ENCODE measurements at places on chromosomes 1 and 21.

DNA sequence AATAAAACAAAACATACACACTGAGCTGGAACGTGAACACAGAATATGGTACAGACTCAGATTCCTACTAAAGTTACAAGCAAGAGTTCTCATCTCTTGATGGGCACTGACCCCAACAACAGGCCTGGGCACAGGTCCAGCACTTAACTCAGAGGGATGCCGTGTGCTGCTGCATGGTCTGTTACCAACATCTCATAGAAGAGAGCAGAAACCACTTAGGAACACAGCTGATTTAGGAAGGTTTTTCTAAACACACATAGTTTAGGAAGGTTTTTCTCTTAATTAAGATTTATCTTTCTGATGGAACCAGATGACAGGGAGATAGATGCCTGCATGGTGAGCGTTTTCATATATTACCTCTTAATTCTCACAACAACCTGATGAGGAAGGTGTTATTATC is 1.5 kb downstream of the GCLM start:
- no peak for DNase-seq

- no peak for DNase-seq
Measured at GRCh38 chr1:117580436-117580835, 25.4 kb upstream of the TENT5C start.

DNA sequence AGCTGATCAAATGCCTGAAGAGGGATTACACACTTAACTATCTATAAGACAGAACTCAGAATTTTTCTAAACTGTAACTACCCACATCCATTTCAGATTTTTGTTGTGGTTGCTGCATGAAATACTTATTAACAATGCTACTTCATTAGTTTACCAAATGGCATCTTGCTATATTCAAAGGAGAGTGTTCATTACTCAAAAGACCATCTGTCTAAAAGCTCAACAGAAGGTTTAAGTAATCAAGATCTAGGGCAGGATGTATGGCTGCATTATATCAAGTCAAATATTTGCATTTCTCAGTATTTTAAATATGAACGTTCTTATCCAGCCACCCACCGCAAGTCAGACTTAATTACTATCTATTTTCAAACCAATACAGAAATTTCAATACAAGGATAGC is 79.9 kb downstream of the SIPA1L2 start:
- no peak for DNase-seq

DNA sequence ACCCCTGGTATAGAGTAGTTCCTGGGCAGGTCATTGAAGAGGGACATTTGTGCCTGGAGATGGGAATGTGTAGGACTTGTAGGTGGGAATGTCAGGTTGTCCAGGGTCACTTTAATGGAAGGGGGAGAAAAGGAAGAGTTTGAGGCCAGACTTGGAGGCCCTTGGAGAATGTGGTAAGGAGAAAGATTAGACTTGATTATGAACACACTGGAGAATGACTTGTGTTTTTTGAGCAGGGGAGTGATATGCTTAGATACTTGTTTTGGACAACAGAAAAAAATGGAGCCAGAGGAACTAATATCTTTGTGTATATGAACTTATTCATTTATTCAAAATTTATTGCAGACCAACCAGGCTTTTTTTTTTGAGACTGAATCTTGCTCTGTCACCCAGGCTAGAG is 17.9 kb downstream of the ELAPOR1 start:
- DNase-seq: no peak

GRCh38 chr1:85339656-85340399 is 63.4 kb upstream of the BCL10 start:
- no peak for DNase-seq

GRCh38 chr1:179105393-179105792 is 23.5 kb downstream of the TOR3A start:
- DNase-seq: no peak

DNA sequence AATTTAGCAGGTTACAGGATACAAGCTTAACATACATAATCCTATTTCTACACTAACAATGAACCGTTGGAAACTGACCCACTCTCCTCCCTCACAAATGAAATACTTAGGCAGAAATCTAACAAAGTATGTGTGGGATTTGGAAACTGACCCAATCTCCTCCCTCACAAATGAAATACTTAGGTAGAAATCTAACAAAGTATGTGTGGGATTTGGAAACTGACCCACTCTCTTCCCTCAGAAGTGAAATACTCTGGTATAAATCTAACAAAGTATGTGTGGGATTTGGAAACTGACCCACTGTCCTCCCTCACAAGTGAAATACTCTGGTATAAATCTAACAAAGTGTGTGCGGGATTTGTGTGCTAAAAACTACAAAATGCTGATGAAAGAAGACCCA is 60.3 kb downstream of the TRAF5 start:
- DNase-seq: no peak

GRCh38 chr1:28518745-28519341 is 13.0 kb downstream of the RCC1 start:
- DNase-seq: peak; percentile 32

DNA sequence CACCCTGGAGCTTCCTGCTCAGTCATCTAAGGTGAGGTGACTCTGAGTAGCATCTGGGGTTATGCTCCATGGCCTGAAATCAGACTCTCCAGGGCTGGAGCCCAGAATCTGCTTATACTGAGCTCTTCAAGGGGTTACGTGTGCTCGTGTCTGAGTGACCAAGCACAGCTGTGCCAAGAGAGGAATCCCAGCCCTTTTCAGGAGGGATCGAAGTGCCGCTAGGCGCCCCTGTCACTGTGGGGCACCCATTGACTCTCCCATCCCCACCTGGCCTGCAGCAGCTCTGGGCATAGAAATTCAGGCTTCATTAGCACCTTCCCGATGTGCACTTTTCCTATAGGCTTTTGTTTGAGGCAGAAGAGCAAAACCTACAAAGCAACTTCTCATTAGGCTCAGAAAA is 13.8 kb downstream of the VASH2 start:
- DNase-seq: no peak

- DNase-seq: no peak
Measured at GRCh38 chr1:19613171-19613703, 30.9 kb upstream of the NBL1 start.

DNA sequence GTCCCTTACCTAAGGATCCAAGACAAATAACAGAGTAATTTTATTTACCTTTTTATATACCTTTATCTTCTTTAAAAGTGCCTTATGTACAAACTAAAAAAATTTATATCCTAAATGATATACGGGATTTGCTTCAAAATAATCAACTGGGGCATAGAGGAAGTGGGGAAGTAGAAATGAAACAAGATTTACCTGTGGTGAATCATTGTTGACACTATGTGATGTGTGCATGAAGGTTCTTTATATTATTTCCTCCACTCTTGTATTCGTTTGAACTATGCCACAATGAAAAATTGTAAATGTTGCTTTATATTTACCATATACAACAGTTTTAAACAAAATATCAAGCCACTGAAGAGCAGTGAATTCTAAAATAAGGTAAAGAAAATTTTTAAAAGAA is 13.0 kb downstream of the RGS7 start:
- DNase-seq: no peak

DNA sequence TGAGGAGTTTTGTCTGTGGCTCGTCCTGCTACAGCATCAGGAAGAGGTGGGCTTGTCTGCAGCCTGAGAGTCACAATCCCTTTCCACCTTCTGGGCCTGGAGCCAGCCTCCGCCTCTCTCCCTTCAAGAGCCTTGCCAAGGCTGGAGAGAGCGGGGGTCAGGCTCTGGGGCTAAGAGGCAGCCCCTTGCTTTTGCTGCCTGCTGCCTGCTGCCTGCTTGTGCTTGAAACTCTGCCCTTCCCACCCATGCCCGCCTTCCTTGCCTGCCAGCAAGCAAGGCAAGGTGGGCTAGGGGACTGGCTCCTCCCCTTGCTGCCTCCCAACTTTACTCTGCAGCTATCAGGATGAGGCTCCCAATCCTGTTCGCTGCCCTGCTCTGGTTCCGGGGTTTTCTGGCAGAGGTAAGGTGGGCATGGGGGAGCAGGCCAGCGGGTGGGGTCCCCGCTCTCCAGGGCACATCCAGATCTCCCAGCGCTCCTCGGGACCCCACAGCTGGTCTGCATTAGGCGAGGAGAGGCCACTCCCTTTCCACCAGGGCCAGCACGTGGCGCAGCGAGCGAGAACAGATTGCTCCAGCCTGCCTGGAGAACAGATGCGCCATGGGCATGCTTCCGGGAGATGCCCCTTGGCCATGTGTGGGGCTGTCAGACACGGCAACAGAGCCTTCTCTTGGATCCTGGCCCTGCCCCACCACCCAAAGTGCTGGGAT is 7.5 kb upstream of the PTPN7 start:
- DNase-seq: no peak

DNA sequence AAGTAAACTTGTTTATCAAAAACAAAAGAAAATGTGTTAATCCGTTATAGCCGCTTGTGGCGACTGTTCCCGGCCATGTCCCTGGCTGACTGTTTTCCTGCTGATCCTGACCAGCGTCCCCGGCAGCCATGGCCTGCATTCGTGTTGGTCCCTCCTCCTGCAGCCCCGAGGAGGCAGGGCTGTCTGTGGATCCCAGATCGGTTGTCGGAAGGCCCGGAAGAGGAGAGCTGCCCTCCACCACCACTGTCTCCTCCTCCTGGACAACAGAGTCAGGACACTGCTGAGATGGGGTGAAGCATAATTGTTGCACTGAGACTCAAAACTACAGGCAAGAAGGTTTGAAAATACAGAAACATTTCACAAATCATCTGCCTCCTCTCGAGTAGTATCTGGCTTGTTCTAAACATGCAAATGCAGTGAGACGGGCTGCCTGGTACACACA is 3.6 kb upstream of the MXRA8 start:
- no peak for DNase-seq

- no peak for DNase-seq
Measured at GRCh38 chr1:89407360-89407759, 43.5 kb downstream of the GBP6 start.

DNA sequence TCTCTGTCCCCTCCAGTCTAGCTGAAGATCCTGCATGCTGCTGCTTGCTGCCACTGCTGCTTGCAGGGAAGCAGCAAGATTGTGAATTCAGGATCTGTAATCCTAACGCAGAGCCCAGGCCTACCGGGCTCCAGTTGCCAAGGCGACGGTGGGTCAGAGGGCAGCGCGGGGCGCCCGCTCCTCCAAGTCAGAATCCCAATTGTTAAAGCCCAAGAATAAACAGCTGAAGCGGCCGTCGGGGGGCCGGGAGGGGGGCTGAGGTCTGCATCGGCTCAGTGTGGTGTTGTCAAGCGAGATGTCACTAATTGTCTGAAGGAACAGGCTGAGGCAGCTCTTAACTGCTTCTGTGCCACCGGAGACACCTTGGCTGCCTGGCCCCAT is 36.8 kb downstream of the AHDC1 start:
- no peak for DNase-seq

- DNase-seq: no peak
Measured at GRCh38 chr1:61158591-61158990, 76.2 kb downstream of the NFIA start.

GRCh38 chr1:198196630-198197029 is 39.8 kb downstream of the NEK7 start:
- no peak for DNase-seq

DNA sequence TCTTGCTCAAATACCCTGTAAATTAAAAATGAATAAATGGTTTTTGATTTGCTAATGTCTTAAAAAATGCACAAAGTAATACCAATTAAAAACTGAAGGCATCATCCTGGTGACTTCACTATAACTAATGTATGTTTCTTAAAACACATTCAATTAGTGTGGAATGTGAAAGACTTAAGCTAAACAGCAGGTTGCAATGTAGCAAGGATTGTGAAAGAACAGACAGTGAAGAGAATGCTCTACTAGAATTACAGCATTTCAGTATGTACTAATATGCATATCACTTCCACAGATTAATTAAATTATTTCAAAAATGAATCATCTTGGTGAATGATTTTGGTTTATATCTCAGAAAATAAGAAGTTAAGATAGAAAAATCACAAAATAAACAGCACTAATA is 56.4 kb downstream of the LHX4 start:
- DNase-seq: no peak

DNA sequence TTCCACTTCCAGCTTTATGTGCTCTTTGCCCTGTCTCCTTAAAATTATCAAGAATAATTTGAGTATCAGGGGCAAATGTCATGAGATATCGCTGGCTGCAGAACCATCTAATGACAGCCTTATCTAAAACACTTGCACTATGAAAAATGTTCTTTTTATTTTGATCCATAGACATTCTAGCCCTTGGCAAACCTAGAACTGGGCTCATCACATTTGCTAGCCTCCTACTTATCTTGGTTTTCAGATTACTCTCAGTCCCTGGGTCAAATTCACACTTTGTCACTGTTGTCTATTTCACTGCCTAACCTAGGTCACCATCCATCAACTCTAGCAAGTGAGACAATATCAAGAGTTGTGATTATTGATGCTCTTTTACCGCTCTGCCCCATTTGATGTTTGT is 59.9 kb upstream of the IPO9 start:
- DNase-seq: no peak

DNA sequence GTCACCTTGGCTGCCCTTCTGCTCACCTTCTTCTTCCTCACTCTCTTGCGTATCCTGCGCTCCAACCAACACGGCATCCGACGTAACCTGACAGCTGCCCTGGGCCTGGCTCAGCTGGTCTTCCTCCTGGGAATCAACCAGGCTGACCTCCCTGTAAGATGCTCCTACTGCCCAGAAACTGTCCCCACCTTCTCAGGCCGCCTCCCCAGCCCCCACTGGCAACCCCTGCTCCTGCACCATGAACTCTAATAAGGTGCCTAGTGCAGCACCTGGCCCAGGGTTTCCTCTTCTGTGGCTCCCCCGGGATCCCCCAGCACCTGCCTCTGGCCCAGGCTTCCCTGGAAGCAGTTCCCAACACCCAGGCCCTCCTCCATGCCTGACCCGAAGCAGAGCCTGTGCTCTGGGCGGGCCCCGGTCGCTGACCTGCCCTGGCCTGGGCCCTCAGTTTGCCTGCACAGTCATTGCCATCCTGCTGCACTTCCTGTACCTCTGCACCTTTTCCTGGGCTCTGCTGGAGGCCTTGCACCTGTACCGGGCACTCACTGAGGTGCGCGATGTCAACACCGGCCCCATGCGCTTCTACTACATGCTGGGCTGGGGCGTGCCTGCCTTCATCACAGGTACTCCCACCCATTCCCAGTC is 12.8 kb downstream of the PSRC1 start:
- DNase-seq: no peak

DNA sequence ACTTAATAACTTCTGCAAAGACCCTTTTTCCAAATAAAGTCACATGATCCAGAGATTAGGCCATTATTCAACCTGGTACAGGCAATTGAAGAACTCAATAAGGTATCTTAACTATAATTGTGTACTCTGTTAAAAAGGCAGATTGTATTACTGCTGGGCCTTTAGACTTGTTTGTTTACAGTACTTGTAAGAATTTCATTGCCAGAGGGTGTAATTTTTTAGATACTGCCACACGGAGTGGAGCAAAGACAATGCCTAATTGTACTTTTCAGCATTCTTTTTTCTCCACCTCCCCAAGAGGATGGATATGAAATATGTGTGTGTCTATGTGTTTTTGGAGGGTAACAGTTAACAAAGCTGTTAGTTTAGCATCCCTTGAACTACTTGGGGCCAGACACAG is 47.5 kb downstream of the HUNK start:
- DNase-seq: no peak

- no peak for DNase-seq
Measured at GRCh38 chr1:30834253-30834652, 74.3 kb downstream of the SDC3 start.

GRCh38 chr1:32894019-32894600 is 7.1 kb downstream of the TMEM54 start:
- no peak for DNase-seq

- no peak for DNase-seq
Measured at GRCh38 chr1:240737298-240737697, 125.3 kb upstream of the GREM2 start.

Measured in LoVo (cell line).